ENCODE measurements at places on chromosomes 3 and 15. TPM values are rescaled to one million over a fixed set of nuclear protein-coding genes. Genes with fewer than 3 reads are reported as not detected.

RTP3 gene
- total RNA-seq, result not detected

DNA sequence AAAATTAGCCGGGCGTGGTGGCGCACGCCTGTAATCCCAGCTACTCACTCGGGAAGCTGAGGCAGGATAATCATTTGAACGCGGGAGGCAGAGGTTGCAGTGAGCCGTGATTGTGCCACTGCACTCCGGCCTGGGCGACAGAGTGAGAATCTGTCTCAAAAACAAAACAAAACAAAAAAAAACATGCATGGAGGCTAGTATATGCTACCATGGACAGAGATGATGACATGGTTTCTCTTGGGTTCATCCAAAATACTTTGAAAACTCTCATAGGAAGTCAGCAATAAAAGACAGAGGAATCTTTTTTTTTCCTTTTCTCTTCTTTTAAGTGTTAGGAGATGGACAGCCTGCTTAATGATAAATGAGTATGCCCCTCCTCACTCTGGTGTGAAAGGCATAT, 137.7 kb upstream of the MB21D2 start:
- no peaks in the 10 kb centered on the region for H3K4me1 ChIP-seq
- no peak overlapping the region for H3K27ac ChIP-seq
- no peak overlapping the region for H3K4me3 ChIP-seq

- no peaks in the 10 kb centered on the region for H3K36me3 ChIP-seq
- H3K4me3 ChIP-seq, result no peak overlapping the region
- no peak for DNase-seq
- H3K4me1 ChIP-seq, result peaks cover 10% of the 10 kb centered on the region
- no peak overlapping the region for H3K27ac ChIP-seq
These were observed 125.6 kb upstream of the TBL1XR1 start for GRCh38 chr3:177322881-177323280.

ST8SIA2 gene
- 13.6 TPM for total RNA-seq

GRCh38 chr3:88779482-88779881, 327.9 kb upstream of the EPHA3 start:
- no peak for DNase-seq
- no peaks in the 10 kb centered on the region for H3K4me1 ChIP-seq
- H3K27me3 ChIP-seq, result no peaks in the 10 kb centered on the region
- no peaks in the 10 kb centered on the region for H3K36me3 ChIP-seq
- no peak overlapping the region for H3K4me3 ChIP-seq

Measured in neural progenitor cell (in vitro differentiated cells).